ENCODE measurements at places on chromosomes 3 and 15.

DNA sequence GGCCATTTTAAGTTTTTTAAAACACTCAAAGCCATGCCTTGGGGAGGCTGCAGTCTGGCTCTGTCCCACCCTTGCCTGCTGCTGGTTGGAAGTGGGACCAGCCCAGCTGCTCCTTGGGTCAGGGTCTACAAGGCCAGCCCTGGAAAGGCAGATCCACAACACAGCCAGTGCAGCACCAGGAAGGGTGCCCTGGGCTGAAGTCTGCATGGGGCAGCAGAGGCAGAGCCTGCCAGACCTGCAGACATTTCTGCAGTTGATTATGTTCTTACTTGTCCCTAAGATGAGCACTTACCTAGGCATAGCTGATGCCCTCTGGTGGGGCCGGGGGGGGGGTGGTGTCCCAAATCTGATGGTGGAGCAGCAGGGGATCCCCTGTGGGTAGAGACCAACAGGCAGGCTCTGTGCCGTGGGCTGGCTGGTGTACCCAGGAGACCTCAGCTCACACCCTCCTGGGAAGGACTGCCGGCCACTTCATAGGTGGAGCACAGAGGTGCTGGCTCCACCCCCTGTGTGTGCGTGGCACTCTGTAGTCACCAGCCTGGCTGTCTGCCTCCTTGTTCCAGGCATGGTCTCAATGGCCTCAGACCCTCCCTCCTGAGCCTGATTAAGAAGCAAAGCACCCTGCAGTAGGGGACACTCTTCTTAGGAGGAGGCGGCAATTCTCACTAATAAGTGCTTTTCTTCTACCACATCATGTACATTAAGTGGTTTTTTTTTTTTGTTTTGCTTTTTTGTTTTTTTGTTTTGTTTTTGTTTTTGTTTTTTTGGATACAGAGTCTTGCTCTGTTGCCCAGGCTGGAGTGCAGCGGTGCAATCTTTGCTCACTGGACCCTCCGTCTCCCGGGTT is 97.4 kb upstream of the KLF13 start:
- DNase-seq, result no peak

- DNase-seq, result no peak
These were observed 4.3 kb upstream of the MANF start for GRCh38 chr3:51380601-51381332.

DNA sequence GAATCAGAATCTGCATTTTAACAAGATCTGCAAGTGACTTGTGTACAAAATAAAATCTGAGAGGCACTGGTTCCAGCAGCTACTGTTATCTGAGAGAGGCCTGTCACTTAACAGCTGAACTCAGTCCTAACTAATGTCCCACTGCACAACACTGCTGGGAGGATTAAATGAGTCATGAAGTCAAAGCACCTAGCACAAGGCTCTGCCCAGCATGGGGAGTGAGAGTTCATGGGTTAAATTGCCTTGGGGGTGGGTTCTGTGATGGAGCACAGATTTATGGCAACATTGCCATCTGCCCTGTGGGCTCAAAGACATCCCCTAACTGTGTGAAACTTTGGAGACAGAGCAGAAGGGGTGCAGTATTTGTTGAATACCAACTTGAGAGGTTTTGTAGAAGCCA is 250.9 kb downstream of the PLCL2 start:
- DNase-seq, result no peak

DNA sequence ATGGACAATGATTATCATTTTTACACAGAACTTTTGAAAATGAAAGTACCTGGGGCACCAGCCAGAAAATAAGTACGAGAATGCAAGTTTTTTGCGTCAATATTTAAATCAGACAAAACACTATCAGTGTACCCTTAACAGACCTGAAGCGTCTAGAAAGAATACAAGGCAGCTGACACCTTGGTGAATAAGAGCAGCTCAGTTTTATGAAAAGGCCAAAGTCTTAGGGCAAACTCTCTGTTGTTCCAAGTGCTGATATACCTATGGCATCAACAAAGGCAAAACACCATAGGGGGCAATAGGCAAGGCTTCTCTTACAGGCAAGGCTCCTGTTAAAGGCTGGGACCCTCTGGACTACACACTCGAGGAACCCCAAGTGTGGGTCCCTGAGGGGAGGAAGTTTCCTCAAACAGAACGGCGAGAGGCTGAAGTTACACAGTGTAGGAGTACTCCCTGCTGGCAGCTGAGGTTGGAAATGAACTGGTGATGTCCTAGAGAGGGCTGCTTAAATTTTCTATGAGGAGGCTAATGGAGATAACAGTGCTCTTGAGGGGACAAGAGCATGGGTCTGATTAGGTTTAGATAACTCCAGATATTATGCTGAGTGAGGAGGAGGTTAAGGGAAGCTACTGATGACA is 291.0 kb downstream of the TIGIT start:
- no peak for DNase-seq

GRCh38 chr3:21901484-21901883 is 150.5 kb upstream of the ZNF385D start:
- DNase-seq, result no peak

- peak; percentile 7 for DNase-seq
These were observed 9.8 kb upstream of the RUVBL1 start for GRCh38 chr3:128133273-128133883.

- DNase-seq, result no peak
These were observed 41.8 kb upstream of the SLC6A11 start for GRCh38 chr3:10774129-10774670.

GRCh38 chr15:63369781-63370180 is 11.9 kb downstream of the CA12 start:
- no peak for DNase-seq

- no peak for DNase-seq
These were observed 133.6 kb downstream of the TPRG1 start for GRCh38 chr3:189305412-189305811.

DNA sequence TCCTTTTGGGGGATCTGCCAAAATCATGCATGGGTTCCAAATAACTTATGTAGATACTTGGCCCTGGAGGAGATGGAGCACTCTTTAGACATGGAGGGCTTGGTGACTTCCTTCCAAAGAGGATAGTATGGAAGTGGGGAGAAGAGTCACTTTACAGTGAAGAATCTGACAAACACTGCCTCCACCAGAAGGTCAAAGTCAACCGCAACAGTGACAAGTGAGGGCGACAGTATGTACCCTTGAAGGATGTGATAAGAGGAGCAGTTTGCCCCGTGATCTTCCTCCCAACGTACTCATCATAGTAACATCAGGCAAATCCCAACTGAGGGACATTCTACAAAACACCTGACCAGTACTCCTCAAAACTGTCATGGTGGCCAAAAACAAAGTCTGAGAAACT is 62.0 kb downstream of the LMCD1 start:
- DNase-seq, result no peak

DNA sequence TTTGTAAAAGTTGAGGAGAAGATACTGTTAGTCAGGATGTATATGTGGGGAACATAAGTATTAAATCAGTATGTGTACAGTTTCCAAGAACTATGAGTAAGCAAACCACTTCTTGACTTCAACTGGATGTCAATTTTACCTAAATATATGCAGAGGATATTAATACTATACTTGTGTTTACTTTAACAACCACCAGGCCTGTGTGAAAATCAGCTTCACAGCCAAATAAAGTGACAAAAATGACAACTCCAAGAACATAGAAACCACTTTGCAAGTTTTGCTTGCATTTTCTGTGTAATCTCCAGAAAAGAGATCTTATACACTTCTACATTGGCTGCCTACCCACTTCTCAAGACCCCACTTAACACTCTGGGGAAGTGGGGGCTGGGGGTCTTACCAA is 293.3 kb upstream of the RORA start:
- no peak for DNase-seq

DNA sequence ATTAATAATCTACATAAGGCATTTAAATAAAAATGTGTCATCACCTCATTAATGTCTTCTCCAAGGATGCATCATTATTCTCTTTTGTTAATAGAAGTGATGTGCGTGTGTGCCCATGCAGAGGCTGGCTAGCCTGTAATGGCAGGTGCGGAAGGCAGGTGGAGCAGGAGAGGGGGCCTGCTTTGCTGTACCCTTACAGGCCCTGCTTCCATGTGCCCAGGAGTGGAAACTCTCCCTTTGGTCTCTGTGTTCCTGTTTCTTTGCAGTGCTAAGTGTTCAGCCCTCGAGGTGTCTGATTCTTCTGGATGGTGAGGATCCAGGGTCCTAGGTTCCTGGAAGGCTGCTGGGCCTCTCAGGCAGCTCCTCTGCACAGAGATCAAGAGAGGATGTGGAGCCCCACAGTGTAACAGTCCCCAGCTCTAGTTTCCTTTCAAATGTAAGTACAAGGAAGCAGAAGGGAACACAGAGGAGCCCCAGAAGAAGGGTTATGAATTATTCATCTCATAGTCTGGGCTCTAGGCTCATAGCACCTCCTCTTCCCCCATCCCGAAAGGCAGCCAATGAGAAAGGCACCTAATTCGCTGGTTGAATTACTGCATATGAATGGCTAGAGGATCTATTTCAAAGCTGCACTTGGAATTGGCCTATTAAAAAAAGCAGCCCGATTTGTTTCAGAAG is 39.2 kb upstream of the AGBL1 start:
- no peak for DNase-seq

- no peak for DNase-seq
These were observed at the start of gene XIRP1 for GRCh38 chr3:39192490-39193092. XIRP1 (minus strand) TSS chr3:39192595; CDS start chr3:39189445, 3,150 bp downstream.

- no peak for DNase-seq
These were observed 27.0 kb upstream of the SFMBT1 start for GRCh38 chr3:53072653-53073552.

- peak; percentile 18 for DNase-seq
These were observed 1.6 kb upstream of the PPM1L start for GRCh38 chr3:160754371-160754854.

DNA sequence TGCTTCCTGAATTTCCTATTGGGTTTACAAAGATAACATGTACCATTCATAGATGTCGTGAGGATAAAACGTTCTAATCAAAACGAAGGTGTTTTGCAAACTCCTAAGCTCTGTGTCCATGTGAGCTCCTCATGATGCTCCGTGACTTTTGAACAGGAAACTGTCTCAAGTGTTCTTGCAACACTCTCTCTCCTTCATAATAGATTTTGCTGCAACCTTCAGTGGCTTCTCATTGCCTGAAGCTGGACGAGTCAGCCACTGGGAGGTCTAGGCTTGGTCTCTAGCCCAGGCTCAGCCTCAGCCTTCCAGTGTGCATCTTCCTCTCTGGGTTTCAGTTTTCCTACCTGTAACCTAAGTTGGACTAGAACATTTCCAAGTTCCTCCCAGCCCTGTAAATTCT is 18.7 kb upstream of the BCL2A1 start:
- no peak for DNase-seq

DNA sequence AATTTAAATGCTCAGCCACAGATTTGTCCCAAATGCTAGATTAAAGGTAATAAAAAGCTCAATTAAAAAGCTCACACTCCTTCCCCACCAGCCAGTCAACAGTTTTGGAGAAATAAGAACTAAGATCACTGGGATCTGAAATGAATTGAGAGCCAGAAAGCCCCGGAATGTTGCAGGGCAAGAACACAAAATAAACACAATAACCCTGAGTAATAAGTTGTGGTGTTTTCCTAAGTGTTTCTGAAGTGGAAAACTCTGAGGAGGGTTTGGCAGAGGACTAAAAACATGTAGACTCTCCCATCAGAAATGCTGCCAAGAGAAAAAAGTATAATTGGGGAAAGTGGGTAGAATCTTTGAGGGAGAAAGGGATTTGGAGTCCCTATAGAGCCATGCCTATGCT is 127.8 kb downstream of the ABI3BP start:
- no peak for DNase-seq

GRCh38 chr15:60477164-60477563 is 1.8 kb downstream of the ICE2 start:
- no peak for DNase-seq

GRCh38 chr3:143343944-143344343 is 224.4 kb downstream of the CHST2 start:
- no peak for DNase-seq

GRCh38 chr3:122961146-122961545 is 66.4 kb downstream of the SEMA5B start:
- DNase-seq, result no peak

DNA sequence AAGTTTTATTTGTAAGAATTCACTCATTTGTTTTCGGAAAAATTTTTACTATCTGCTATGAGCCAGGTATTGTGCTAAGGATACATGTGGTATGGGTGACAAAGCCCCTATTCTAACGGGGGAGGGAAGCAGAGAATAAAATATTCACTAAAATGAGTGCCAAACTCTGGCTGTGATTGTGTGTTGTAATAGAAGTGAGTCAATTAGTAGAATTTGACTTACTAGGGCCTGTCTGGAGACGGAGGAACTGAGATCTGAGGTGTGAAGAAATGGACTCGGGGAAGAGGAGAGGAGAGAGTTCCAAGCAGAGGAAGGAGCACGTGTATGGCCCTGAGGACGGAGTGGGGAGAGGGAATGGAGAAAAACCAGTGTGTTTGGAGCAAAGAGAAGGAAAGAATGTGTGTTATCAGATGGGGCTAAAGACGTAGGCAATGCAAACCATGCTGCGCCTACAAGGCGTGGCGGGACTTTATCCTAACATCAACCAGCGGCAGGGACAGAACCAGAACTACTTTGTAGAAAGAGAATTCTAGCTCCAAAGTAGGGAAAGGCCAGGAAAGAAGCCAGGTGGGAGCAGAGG is 89.1 kb downstream of the OSBPL10 start:
- no peak for DNase-seq

DNA sequence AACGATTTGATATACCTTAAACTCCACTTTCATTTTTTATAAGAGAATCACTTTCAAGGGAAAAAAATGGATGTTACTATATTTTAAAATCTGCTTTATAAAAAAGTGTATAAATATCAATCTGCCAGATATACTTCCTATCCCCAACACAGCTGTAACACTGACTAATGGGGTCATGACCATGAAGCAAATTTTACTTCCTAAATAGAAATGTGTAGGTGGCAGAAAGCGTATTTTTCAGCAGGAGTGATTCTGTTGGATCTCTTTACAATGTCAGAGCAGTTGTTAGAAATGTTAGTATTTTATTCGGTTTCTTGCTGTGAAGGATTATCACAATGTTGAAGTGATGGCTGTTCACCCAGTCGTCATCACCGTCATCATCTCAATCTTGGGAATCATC is 5.5 kb upstream of the C15orf40 start:
- DNase-seq, result no peak

DNA sequence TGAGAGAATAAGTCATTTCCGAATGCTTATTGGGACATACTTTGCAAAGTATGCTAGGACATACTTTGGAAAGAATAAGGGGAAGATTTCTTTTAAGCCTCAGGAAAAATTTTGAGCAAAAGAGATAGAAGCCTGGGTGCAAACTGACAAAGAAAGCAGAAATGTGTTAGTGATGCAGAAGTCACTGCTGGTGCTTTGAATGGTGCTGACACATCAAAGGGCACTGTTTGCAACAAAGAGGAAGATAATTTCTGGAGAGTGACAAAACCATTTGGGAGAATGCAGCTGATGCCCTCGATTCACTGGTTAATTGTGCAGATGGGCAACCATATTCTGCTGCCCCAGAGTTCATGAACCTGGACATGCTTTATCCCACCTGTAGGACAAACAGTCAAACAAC is 11.0 kb upstream of the RAP2B start:
- DNase-seq, result no peak
